ENCODE measurements at places on chromosomes 13 and 19.

- no peak for DNase-seq
Observed at GRCh38 chr19:30529876-30530275, 157.7 kb downstream of the ZNF536 start.

DNA sequence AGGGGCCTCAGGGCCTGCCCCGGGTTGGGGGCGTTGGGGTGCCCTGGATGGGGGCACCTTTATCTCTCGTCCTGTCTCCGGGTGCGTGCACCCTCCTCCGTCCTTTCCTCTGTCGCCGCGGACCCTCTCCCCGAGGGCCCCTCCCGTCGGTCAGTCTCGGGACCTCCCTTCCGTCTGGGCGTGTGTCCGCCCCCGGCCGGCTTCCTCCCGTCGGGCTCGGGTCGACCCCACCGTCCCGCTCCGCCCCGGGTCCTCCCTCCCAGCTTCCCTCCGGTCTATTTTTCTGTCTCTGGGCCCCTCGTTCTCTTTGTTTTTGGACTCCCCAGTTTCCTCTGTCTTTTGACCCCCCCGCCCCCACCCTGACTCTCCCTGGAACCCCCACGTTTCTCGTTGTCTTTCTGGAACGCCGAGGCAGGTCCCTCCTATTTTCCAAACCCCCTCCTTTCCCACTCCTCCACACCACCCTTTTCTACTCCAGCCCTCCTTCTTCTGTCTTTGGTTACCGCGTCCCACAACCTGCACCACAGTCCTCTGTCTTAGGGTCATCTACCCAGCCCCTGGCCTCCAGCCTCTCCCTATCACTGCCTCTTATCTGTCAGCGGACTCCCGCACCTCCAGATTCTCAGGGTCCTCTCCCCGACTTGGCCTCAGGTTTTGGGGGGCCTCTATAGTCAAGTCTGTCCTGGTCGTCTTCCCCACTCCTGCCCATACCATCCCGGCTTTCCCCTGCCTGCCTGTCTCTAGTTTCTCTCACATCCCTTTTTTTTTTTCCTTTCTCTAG, 757 bp downstream of the EGLN2 start:
- no peak for DNase-seq

- DNase-seq: no peak
Observed at GRCh38 chr19:4097501-4097900, 26.4 kb downstream of the MAP2K2 start.

DNA sequence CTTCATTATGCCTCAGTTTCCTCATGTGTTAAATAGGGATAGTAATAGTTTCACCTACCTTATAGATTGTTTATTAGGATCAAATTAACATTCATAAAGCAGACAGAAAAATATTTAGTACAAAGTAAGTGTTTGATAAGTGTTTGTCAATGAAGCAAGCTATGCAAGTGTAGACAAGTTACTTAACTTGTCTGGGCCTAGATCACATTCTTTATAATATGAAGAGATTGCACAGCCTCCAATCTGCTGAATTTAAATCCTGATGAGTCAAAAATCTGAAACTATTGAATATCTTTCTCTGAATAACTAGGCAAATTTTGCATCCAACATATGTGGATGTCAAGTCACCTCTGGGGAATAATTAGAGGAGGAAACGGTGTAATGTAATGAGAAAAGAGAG, 170.5 kb downstream of the MZT1 start:
- DNase-seq: no peak

DNA sequence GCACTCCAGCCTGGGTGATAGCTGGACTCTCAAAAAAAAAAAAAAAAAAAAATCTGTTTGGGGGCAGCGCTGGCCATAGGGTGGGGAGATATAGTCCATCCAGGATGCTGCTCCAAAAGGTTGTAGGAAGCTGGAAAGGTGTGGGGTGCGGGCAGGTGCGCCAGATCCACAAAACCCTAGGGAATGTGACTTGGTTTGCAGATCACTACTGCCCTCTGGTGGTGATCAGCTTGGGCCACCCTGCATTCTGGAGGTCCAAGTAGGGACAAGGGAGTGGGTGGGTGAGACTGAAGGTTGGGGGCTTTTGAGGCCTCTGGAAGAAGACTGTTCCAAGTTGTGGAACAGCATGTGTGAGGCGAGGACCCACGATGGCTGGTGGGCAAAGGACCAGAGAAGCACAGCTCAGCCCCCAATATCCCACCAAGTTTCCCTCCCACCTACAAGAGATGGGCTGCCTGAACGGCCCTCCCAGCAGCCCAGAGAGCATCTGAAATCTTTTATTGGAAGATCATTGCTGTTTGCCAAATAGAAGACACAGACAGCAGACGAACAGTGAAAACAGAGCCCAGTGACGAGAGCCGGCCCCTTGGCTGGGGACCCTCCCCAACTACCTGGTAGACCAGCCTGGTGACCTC, 10.4 kb upstream of the TYK2 start:
- peak; percentile 58 for DNase-seq

DNA sequence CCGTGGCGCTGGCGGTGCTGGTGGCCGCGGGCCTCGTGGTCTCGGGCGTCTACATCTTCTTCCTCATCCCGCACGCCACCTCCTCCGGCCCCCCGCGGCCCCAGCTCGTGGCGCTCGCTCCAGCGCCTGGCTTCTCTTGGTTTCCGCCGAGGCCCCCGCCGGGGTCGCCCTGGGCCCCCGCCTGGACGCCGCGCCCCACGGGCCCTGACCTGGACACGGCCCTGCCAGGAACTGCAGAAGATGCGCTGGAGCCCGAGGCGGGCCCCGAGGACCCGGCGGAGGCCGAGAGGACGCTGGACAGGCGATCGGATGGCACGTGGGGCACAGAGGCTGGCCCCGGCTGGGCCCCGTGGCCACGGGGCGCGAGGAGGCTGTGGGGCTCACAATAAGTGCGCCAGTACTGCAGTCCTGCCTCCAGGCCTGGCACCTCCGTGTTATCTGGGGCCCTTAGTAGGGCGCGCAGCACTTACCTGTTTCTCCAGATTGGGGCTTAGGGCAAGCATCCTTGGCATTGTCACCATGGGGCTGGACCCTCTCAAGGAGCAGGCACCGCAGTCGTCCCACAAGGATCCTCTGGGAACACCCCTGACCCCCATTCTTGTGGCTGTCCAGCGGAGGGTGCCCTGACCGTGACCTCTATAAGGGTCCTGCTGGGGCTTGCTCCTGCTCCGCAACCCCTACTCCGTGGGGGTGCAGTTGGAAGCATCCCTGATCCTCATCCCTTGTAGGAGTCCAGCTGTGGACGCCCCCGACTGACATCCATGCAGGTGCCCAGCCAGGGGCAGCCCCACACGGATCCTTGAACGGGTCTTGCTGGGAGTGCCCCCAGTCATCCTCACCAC, 1.5 kb downstream of the RNF225 start:
- DNase-seq: no peak

DNA sequence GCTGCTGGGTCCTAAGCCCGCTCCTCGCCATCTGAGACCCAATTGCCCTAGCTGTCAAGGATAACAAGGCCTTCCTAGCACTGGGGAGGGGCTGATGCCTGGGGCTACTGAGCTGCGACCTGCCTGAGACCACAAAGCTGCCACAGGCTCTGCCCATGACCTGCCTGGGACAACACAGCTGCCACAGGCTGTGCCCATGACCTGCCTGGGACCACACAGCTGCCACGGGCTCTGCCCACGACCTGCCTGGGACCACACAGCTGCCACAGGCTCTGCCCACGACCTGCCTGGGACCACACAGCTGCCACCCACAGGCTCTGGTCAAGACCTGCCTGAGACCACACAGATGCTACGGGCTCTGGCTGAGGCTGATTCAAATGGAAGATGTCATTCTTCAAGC, 54.8 kb downstream of the EPS15L1 start:
- DNase-seq: no peak

All from stimulated activated CD4-positive, alpha-beta T cell treated with anti-CD3 and anti-CD28 coated beads, Interleukin-4, amount 100 ng/mL, for 4 hours (primary cell).